ENCODE measurements at places on chromosomes 6 and 20.

- DNase-seq: no peak
These were observed 25.4 kb downstream of the PTK7 start for GRCh38 chr6:43101497-43101896.

- DNase-seq: no peak
These were observed 241.1 kb downstream of the TENT5A start for GRCh38 chr6:81511423-81511822.

GRCh38 chr6:110613356-110613755 lies 136.9 kb upstream of the SLC22A16 start:
- no peak for DNase-seq

DNA sequence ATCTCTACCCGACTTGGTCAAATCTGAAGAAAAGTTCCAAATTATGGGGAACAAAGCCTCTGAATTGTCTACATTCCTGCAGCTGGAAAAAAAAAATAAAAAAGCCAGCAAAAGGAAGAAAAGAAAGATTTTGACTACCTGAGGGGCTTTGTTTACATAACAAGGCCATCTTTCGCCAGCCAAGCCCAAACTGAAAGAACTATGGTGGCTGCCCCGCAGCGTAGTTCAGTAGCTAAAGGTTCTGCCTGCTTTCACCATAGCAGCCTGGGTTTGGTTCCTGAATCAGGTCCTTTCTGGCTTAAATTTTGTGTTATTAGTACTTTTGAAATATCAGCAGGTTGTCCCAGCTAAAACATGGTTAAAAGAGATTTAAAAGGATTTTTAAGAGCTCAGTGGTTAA lies 35.4 kb downstream of the ZNF133 start:
- DNase-seq: no peak

GRCh38 chr6:161413355-161413771 lies 139.5 kb upstream of the AGPAT4 start:
- DNase-seq: no peak

DNA sequence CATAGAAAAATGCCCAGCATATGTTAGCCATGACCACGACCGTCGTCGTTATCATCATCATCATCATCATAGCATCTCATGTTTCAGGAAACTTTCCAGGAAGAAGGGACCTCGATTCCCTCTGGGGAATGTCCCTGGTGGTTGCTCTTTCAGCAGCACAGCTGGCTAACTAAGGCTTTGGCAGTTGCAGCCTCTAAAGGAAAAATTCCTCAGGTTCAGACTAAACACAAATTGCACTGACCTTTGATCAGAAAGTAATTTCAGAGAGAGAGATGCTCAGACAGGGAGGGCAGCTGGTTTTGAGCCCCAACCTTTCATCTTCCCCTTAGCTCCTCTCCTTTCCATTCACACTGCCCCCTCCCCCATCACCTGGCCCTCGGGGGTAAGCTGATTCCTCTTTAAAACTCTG lies 5.6 kb upstream of the CFB start:
- no peak for DNase-seq

- DNase-seq: no peak
These were observed 89.1 kb upstream of the F13A1 start for GRCh38 chr6:6409397-6410030.

DNA sequence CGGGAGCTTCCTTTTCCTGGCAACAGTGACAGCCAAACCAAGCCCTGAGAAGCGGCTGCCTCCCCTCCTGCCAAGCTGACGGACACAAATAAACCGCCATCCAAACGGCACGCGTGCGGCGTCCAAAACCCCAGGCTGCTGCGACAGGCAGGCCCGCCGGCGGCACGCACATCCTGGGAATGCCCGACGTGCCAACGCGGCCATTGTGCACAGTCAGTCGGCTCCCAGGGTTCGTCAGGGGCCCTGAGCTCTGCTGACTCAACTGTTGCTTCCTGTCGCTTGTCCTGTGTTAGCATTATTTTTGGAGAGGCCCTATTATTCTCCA lies 6.8 kb downstream of the JAG1 start:
- DNase-seq: no peak

- no peak for DNase-seq
These were observed 30.0 kb downstream of the WRNIP1 start for GRCh38 chr6:2795162-2795561.

GRCh38 chr6:165605901-165606739 lies 56.9 kb downstream of the PDE10A start:
- no peak for DNase-seq

DNA sequence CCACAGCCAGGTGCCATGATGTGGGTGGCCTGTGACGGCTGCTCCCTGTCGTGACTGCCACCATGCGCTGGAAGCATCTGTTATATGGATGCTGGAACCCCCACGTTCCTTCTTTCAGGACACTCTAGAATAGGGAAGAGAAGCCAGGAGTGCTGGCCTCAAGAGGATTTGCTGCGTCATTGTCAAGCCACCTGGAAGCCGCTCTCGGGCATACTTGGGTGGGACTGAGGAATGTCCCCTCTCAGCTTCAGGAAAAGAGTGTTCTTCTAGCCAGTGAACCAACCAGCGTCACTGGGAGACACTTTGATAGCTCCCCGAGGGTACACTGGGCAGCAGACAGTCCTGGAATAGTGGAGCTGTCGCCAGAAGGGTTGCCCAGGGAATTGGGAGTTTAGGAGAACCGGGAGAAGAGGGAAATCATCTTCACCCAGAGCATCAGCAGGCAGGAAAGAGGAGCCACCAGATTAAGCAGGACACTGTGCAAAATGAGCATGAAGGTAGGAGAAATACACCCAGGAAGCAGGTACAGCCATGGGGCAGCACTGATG lies 130.8 kb upstream of the SASH1 start:
- DNase-seq: no peak

DNA sequence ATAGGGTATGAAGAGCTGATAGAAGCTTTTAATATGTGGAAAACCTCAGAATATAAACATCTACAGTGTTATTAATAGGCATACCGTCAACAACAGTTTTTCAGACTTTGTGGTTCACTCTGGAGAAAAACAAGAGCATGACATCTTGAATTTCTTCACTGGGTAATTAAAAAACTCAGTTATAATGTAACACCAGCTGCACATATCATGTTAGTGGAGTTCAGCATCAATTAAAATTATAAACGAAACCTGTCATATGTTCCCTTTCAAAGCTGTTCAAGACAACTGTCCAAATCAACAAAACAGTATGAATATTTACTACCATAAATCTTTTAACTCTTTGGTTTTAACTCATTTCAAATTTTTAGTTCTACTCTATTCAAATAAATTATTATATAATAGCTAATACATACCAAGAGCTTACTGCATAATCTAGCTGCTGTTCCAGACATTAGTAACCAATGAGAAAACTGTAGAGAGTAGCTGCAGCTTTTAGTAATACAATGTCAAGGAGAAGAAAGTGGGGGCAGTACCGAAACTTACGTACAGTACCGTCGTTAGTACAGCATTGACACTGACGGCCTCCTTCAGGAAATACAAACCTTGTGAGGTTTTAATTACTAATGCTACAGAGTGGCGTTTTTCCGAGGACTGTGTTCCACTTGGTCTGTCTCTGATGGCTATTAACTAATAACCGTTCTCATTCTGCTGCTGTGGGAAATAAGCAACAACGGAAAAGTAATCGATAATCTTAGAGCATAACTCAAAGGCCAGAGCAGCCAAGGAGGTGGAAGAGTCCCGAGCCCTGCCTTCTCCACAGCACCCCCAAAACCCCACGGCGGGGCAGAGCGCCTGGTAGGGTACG lies 532 bp upstream of the PM20D2 start:
- no peak for DNase-seq

DNA sequence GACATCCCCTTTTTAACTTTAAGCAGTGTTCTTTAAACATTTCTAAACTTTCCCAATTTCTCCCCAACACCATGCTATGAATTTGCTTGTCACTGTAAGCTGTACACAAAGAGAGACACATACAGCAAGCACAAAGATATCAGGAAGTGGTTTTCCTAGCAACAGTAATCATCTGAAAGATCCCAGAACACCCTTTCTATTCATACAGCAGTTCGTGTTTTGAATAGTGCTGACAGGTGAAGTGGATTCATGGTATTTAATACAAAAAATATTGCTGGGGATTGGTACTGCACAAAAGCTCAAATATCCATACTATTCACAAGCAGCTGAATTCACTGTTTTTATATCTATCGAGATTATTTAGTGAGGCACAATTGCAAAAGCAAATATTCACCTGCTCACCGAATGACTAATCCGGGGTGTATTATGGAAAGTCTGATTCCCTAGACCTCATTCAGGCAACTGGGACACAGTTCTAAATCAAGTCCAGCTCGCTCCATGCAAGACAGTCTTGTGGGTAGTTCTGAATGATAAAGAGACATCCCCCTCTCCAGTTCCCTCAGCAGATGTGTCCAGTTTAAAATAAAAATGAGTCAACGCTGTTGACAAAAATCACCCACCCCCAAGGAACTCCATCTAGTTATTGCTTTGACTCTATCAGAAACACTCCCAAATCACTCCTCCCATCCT lies 107.1 kb upstream of the TSHZ2 start:
- no peak for DNase-seq

DNA sequence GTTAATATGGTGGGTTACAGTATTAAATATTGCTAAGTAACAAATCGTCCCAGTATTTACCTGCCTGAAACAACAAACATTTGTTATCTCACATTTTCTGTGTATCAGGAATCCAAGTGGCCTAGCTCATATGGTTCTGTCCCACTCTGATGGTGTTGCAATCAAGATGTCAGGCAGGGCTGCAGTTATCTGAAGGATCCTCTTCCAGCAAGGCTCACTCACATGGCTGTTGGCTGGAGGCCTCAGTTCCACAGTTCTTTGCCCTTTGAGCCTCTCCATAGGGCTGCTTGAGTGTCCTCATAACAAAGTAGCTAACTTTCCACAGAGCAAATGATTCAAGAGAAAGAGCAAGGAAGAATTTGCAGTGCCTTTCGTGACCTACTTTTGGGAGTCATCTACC lies 17.7 kb downstream of the RAB22A start:
- DNase-seq: no peak

DNA sequence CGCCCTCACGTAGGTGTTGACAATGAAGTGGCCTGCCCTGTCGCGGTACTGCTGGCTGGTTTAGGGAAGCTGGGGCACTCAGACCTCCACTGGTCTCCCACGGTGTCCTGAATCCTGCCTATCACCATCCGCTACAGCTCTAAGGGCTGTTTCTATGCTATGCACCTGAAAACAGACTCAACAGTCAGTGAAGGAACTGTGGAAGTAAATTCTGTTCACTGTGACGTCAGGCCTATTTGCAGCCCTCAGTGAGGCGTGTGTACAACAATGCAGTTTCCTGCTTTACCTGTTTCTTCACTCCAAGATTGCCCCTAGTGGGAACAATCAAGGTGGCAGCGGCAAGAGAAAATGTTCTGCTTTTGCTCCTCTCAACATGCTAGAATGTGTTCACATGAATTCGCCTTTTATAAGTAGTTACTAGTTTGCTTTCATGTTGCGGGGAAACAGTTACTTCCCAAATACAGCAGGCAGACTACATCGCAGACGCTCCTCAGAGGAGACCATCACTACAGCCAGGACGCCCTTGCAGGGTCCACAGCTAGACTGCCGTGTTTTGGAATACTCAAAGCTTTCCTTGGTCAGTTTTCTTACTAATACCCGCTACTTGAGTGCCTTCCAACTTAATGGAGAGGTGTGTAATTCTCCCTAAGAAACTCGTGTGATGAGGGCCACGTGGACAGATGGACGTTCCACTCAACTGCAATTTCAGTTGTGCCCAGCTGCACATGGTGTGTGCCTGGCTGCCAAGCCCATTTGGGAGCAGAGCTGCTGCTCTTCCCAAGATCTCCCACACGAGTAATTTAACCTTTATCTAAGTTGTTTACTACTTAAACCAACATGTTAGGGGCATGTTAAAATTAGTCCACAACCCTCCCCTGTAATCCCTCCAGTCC lies 25.4 kb downstream of the DIDO1 start:
- DNase-seq: no peak

DNA sequence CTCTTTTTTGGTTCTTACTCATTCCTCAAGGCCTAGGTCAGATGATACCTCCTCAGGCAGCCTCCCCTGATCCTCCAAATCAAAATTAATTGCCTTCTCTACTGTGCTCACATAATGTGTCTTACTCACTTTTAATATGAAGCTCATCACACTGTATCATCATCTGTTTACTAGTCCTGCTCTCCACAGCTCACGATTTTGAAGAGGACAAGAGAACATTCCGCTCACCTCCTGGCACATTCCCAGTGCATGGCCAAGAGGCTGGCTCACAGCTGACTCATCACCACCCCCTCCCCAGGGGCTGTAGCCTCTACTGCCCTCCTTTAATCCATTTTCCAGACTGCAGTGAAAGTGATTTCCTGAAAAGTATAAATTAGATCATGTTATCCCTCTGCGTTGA lies 133.1 kb downstream of the ALDH8A1 start:
- DNase-seq: no peak

- DNase-seq: no peak
These were observed 44.8 kb downstream of the AKAP12 start for GRCh38 chr6:151284548-151285017.

DNA sequence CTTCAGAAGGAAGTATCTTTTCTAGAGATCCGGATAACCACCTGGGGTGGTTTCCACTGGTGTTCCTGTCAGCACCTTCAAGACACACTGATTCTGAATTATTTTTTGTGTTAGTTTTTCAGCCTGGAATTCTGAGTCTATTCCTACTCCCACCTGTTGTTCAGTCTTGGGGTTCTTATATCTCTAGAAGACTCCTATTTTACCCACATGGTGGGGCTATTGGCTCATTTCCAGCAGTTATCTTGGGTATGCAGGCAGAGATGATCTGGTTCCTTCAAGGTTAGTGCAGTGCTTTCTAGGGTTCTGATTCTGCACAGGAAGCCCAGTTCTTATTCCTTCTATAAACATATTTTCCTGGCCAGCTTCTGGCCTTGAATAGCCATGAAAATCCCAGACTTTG lies 175.6 kb upstream of the PDE7B start:
- DNase-seq: no peak

GRCh38 chr6:36926708-36927513 lies 27.6 kb upstream of the PI16 start:
- no peak for DNase-seq

GRCh38 chr20:21356386-21356785 lies 40.9 kb downstream of the NKX2-4 start:
- no peak for DNase-seq

- DNase-seq: no peak
These were observed 4.2 kb downstream of the PSMF1 start for GRCh38 chr20:1122388-1123315.

DNA sequence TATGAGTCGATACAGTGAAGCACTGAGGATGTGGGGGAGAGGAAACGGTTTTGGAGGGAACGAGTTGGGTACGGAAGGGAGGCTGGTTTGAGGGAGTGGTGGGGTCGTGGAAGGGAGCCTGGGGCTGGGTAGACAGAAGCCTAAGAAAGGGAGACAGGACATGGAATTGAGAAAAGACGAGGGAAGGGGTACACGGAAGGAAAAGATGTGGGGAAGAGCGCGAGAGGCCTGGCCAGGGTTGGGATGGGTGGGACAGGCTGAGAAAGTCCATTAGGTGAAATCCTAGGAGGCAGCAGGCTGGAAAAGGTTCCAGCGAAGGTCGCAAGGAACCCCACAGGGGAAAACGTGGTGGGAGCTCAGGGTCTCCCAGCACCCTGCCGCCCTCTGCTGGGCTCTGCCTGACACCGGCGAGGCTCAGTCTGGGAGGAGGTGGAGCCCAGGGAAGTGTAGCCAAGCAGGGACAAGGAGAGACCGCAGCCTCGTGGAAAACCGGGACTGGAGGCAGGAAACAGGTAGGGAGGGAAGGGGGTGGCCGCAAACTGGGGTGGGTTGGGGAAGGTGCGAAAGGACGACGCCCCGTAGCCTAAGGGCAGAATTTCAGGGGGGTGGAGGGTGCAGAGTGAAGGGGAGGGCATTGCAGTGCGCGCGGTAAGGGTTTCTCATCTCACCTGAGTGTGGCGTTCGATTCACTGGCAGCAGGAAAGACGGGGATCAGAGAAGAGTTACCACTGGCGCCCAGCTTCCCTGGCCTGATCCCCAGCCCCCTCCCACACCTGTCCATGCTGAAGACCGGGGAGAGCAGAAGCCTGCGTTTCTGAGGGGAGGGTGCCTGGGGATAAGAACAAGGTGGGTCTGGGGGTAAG lies 4.3 kb downstream of the GABBR1 start:
- no peak for DNase-seq
